Urinary bladder (tissue), 4 donors: ENCODE measurements at places on chromosomes 3 and 15.

DNA sequence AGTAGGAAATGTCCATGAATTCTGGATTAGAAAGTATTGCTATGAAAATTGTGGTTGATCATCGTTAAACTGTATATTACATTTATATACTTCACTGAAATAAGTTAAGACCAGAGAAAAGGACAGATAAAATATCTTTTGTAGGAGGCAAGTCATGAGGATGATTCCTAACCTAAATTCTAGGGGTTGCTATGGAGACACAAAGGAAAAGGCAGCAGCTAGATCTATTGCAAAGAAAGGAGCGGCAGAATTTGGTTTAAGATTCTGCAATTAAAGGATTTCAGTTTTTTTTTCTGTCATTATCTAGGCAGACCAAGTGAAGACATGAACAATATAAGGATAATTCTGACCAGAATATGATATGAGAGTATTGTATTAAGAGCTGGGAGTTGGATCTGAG lies 136.1 kb downstream of the CHL1 start:
- DNase-seq: no peak

GRCh38 chr15:73295630-73296286 lies 73.0 kb downstream of the HCN4 start:
- DNase-seq: no peak

GRCh38 chr3:143054011-143054410 lies 52.6 kb downstream of the U2SURP start:
- DNase-seq: no peak

- DNase-seq: no peak
Observed at GRCh38 chr15:67945951-67946700, 106.3 kb upstream of the RNU6-1 start.

GRCh38 chr3:13308380-13308801 lies 111.7 kb downstream of the NUP210 start:
- no peak for DNase-seq

GRCh38 chr3:129632056-129632455 lies 25.6 kb upstream of the PLXND1 start:
- no peak for DNase-seq

- DNase-seq: no peak
Observed at GRCh38 chr15:61853195-61853594, 207.1 kb downstream of the VPS13C start.

- DNase-seq: no peak
Observed at GRCh38 chr15:98996169-98996568, 11.4 kb downstream of the PGPEP1L start.

GRCh38 chr15:78256044-78256437 lies 8.3 kb upstream of the DNAJA4 start:
- no peak for DNase-seq

DNA sequence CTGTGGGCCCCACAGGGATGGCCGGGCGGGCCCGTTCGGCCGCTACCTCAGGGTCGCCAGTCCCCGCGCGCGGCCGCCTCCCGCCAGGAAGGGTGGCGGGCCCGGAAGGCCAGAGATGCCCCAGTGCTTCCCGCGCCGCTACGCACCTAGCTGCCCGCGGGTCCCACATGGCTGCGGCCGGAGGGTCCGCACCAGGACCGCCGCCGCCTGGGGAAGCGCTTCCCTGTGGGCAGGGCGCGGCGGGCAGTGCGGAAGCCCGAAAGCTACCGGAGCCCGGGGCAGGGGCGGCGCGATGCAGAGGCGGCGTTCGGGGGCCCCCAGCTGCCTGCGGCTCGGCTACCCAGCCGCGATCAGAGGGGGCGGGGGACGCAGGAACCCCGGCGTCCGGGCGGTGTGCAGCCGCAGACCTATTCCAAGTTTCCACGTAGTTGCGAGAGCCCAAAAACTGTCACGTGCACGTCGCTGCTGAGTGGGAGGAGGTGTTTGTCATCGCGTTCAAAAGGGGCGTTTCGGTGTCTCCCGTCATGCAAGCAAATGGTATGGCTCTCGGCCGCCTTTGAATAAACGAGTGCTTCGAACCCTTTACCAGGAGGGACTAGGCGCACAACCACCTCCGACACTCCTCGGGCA lies at the start of gene TRANK1:
Gene TRANK1 (minus strand): TSS at position 414 of the 630 bp plus-strand sequence. CDS start 245 bp downstream, at position 169.
- peak; percentile 28 for DNase-seq

- no peak for DNase-seq
Observed at GRCh38 chr15:32871883-32872282, 154.1 kb downstream of the GREM1 start.

DNA sequence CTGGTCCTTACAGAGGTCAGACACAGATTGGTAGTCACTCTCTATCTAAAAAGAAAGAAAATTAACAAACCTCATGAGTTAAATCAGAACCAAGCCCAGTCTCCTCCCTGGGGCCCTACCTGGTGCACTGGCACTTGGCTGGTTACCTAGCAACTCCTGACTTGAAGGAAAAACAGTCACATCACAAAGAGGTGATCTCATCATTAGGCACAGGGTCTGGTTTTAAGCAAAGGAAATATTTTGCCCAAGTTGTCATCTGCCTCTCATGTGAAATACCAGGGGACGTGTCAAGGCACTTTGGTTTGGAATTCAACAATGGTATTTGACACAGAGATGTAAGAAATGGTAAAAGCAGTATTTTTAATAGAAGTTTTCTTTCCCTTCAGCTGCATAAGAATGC lies 47.7 kb upstream of the FMN1 start:
- no peak for DNase-seq

DNA sequence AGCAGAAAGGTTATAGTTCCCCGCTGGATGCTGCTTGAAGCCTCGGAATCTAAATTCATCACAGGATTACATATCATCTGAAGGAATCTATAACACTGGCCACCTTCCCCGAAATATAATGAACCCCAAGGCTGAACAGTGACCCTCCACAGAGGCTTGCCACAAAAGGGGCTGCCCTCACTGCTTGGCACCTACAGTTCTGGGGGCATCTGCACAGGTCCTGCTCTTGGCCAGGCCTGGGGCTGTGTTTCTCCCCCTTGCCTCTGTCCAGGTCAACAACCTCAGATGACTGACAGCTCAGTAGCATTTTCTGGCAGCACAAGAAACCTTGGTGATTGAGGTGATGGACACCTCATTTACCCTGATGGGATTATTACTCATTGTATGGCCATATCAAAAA lies 1.5 kb upstream of the ADAMTS17 start:
- no peak for DNase-seq

DNA sequence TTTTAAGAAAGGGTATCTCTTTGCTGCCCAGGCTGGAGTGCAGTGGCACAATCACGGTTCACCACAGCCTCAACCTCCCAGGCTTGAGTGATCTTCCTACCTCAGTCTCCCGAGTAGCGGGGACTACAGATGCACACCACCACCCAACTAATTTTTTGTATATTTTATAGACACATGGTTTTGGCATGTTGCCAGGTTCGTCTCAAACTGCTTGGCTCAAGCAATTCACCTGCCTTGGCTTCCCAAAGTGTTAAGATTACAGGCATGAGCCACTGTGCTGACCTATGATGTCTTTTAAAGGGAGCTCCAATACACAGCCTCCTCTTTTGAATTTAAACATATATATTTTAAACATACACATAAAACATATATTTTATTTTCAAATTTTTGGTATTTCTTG lies 60.9 kb downstream of the SLC9C1 start:
- no peak for DNase-seq

- DNase-seq: no peak
Observed at GRCh38 chr3:88713233-88713691, 394.2 kb upstream of the EPHA3 start.

- DNase-seq: peak; percentile 8
Observed at GRCh38 chr3:115099134-115099985, 47.7 kb downstream of the ZBTB20 start.

- no peak for DNase-seq
Observed at GRCh38 chr3:30694148-30694547, 87.7 kb downstream of the TGFBR2 start.

DNA sequence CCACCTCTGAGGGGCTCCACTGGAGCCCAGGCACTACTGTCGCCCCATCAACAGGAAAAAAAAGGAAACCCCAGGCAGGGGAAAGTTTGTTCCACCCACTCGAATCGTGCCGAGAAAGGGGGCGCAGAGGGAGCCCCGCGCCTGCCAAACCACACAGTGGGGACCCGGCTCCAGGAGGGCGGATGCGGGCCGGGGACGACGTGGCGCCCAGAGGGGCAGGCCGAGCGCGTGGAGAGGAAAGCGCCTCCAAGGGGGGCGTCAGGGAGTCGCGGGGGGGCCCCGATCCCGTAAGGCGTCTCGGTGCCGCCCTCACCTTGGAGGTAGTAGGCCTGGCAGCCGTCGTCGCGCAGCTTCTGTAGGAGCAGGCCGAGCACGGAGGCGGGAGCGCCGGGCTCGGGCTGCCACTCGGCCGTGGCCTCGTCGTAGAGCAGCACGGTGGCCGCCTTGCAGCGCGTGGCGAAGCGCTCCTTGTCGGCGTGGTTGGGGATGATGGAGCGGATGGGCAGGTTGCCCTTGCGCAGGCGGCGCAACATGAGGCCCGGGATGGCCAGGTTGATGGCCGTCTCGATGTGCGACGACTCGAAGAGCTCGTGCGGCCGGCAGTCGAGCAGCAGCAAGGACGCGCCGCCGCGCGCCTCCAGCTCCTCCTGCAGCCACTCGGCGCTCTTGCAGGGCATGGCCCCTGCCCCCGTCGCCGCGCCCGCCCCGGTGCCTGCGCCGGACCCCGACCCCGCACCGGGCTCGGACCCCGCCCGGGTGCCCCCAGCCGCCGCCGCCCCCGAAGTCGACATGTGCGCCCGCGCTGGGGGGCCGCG lies 627 bp downstream of the DUSP7 start:
- no peak for DNase-seq

GRCh38 chr15:93719921-93720351 lies 511.4 kb upstream of the MCTP2 start:
- DNase-seq: no peak

- no peak for DNase-seq
Observed at GRCh38 chr3:114154321-114154821, 24.5 kb downstream of the DRD3 start.

- no peak for DNase-seq
Observed at GRCh38 chr15:94305133-94305532, 73.8 kb downstream of the MCTP2 start.

- no peak for DNase-seq
Observed at GRCh38 chr3:71570546-71570945, 13.0 kb downstream of the FOXP1 start.

- DNase-seq: no peak
Observed at GRCh38 chr3:150414258-150414657, 6.2 kb downstream of the TSC22D2 start.

- no peak for DNase-seq
Observed at GRCh38 chr3:94234177-94234788, 171.4 kb downstream of the NSUN3 start.

- no peak for DNase-seq
Observed at GRCh38 chr3:77825001-77825827, 785.3 kb downstream of the ROBO2 start.

DNA sequence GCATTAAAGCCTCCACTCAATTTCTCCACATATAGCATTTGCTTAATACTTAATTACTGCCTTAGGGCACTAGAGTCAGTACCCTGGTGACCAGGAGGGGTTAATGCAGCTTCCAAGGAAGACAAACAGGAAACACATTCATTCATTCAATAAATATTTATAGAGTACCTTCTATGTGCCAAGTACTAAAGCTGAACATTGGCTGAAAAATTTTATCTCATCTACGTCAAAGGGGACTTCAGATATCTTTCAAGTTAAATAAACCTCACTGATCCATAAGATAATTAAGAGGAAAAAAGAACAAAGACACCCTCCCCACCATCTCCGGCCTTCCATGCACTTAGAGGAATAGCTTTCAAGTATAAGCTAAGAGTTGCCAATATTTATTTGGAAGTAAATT lies 156.9 kb upstream of the PRICKLE2 start:
- no peak for DNase-seq

GRCh38 chr3:57017459-57017845 lies 43.0 kb upstream of the SPATA12 start:
- DNase-seq: no peak

GRCh38 chr3:6771171-6771570 lies 89.7 kb upstream of the GRM7 start:
- DNase-seq: no peak

- no peak for DNase-seq
Observed at GRCh38 chr3:129942296-129942695, 32.2 kb upstream of the TRH start.

DNA sequence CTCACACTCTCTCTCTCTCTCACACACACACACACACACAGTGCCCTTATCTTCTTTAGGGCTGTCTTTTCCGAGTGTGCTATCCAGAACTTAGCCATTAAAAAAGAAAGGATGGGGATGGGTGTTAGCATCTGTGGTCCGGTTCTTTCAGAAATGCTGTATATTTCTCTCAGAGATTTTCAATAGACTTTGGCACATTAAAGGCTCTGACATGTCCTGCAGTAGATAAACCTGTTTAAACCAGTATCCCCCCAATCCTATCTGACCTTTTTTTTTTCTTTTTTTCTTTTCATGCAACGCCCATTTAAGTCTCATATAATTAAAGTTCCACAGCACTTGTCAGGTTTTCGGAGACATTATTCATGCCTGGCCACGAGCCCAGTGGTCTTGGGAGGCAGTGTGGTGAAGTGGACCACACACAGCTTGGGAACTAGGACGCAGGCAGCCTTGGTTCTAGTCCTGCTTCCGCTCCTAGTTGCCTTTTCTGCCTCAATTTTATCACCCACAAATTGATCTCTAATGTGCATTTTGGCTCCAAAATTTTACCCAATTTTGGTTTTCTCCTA lies 13.3 kb downstream of the CAV3 start:
- DNase-seq: no peak

- DNase-seq: no peak
Observed at GRCh38 chr3:81740731-81741130, 20.7 kb downstream of the GBE1 start.

DNA sequence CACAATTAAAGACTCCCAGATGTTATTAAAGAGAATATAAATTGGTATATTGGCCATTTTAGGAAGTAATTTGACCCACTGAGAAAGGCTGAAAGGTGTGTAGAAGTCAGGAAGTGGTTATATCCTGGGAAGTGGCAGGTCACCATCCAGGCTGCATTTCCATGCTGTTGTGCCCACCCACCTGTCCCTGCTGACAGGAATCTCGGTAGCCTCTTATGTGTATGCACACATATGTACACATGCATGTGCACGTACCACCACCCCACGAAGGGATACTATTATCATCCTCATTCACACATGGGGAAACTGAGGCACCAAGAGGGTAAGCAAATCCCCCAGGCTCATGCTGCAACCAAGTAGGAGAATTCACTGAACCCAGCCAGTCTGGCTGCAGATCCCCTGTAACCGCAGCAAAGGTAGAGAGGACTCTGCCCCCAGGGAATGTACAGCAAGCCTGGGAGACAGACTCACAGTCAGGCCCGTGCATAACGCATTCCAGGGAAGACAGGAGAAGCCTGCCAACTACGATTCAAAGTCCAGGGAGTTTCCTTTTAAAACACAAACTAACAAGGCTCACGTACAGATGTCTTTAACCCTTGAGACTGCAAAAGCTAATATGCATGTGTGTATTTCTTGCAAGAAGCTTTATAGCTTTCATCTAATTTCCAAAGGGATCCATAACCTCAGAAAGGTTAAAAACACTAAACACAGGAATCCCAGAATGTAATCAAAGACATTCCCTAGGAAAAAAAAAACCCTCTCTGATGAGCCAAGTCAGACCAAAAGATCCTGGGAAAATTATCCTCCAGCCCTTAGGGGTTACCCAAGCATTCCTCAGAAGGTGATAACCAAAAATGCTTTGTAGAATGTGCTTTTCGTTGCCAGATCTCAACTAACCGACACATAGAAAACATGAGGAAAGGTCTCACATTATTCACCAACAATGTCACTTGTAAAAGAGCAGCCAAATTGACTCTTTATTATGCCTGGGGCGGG lies 129.6 kb downstream of the ADAMTS17 start:
- DNase-seq: no peak
